NCI-H345 (cell line): ENCODE measurements at places on chromosomes 3 and 15.
A peak's percentile ranks its signal among the peaks of the same experiment; 100 is the strongest.

DNA sequence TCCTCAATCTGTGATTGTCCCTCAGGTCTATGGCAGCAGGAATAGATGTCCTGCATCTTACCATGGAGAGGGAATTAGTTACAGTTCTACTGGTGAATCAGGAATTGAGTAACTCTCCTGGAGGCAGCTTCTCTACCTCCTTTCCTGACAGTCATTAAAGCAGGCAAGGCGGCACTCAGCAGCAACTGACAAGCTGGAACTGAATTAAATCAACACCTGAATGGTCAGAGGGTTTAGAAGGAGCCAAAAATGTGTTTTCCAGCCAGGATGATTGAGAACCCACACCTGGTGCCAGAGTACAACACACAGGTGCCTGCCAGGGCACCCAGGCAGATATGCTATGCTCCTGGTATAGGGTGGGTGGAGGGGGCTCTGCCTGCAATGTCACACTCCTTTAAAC is 43.1 kb upstream of the TIPARP start:
- DNase-seq = no peak

DNA sequence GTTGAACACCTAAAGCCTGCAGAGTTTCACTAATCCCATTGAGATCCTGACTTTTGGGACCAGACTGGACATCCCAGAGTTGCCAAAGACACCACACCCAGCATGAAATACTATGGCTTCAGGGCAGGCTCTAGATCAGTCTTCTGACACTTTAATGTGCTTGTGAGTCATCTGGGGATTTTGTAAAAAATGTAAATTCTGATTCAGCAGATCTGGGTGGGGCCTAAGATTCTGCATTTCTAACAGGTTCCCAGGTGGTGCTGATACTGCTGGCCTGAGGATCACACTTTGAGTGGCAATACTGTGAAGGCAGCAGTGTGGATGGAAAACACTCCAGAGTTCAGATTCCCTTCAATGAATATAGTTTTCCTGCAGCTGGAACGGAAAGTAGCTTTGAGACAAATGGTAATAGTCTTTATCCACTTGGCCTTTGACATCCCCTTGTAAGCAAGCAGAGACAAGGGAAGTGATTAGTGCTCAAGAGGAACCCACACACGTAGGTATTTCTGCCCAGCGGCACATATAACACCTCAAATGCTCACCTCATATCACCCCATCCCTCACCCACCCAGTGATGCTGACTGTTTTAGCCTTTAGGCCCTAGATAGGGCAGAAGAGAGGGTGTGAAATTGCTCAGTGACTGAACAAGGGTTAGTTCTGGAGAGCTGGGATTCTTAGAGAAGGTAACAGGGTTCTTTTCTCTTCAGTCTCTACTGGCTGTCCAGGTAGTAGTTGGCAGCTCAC is 51.5 kb upstream of the GSK3B start:
- no peak for DNase-seq

DNA sequence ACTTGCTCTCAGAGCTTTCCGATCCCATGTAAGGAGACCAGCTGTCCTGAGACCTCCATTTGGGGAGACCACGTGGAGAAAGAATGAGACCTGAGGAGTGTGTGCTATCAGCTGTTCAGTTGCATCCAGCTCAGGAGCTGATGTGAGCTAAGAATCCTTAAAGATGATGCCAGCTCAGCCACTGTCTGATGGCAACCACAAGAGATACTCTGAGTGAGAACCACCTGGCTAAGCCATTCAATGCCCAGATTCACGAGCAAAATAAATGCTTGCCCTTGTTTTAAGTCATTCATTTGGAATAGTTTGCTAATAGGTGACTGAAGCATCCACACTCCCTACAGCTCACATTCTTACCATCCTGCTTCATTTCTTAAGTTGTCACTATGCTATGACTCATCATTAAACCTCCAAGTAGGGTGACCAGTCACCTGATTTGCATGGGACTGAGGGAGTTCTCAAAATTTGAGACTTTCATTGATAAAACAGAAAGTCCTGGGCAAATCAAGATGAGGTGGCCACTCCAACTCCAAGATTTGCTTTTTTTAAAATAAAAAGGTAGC is 56.4 kb downstream of the SPTSSB start:
- DNase-seq = no peak

- peak; percentile 3 for DNase-seq
These were observed 133.9 kb upstream of the LRRFIP2 start for GRCh38 chr3:37308247-37308646.

DNA sequence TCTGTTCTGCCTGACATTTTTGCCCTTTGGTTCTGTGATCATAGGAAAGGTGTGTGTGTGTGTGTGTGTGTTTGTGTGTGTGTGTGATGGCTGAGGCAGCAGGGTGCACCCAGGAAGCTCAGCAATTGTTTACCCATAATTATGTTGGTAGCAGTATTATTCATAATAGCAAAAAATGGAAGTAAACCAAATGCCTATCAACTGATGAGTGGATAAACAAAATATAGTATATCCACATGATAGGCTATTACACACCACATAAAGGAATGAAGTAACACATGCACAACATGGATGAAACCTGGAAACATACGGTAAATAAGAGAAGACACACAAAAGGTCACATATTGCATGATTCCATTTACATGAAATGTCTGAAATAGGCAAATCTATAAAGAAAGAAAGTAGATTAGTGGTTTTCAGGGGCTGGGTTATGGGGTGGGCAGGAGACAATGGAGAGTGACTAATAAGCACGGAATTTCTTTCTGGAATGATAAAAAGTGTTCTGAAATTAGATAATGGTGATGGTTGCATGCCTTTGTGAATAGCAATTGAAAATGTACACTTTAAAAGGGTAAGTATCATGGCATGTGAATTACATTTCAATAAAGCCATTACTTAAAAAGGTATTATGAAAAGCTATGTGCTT is 167.2 kb downstream of the POLR2M start:
- no peak for DNase-seq

DNA sequence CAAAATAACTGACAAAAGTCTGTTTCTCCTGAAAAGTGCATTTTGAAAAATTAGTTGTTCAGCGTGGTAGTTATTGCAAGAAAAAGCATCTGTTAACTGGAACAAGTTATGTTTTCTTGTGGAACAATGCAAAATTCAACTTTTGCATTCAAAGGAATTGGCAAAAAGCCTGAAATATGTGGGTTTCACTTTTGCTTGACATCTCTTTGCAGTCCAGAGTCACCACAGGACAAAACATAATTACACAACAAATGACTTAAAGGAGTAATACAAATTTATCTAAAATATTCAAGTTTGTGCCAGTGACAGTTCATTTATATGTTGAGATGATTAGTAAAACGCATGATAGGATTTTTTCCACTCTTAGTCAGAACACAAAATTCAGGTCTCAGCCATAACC is 96.3 kb upstream of the P2RY1 start:
- DNase-seq = no peak

DNA sequence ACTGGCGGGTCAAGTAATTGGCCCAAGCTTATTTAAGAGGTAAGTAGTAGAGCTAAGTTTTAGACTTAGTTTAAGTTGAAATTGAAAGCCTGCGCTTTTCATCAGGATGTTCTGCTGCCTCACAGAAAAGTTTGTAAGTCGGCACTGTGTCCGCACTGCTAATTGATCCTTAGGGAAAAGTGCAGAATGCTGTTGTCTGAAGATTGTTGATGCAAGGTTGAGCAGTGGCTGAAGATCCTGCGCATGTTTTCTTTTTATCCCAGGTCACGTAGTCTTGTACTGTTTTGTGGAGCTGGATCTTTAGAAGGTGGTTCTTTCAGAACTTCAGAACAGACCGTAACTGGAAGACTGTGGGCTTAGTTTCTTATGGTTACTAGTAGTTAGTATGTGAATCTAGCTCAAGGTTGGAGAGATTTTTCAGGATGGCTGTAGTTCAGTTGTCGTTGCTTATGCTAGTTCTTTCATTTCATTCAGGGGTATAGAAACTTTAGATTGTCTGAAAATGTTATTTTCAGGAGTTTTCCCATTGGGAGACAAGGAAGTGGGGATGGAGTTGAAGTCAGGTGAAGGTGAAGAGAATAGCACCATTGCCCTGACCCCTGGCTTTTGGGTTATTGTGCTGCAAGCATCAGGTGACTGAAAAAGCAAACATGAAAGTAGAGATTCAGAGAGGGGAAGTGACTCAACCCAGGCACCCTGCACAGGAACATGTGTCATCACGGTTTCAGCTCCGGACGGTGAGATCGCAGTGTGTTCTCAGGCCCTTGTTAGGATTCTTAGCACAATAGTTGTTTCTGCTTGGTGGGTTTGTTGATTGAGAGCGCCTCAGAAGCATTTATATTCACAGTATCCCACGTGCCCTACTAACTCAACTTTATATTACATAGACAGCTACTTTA is 32.8 kb downstream of the AKAP13 start:
- DNase-seq = peak; percentile 17

GRCh38 chr15:58103482-58103881 is 34.7 kb upstream of the AQP9 start:
- DNase-seq = no peak

- DNase-seq = no peak
These were observed 57.8 kb downstream of the ZNF621 start for GRCh38 chr3:40582401-40583027.

- no peak for DNase-seq
These were observed 62.7 kb downstream of the UBP1 start for GRCh38 chr3:33377489-33377888.

GRCh38 chr15:98177966-98178592 is 217.6 kb downstream of the ARRDC4 start:
- DNase-seq = peak; percentile 47
